Camera-type eye (tissue), 1 donor: ENCODE measurements at places on chromosomes 3 and 15. TPM values are rescaled to one million over a fixed set of nuclear protein-coding genes. Genes with fewer than 3 reads are reported as not detected.

The ZPLD1 gene
- total RNA-seq, result 1.9 TPM

The CILP gene
- 9.2 TPM for total RNA-seq

The GOLGA8H gene
- 1.8 TPM for total RNA-seq

The ITIH1 gene
- not detected for total RNA-seq

The SI gene
- total RNA-seq, result not detected

The SERPINI2 gene
- total RNA-seq, result not detected

The AADAC gene
- total RNA-seq, result not detected

The GOLGA8M gene
- total RNA-seq, result 1.9 TPM

The SLC22A14 gene
- 0.16 TPM for total RNA-seq

The ZNF660 gene
- total RNA-seq, result 21.2 TPM

The SIDT1 gene
- 4.8 TPM for total RNA-seq

The TMA7 gene
- 194 TPM for total RNA-seq

The LSAMP gene
- 52.5 TPM for total RNA-seq

The AADACL2 gene
- 1.3 TPM for total RNA-seq

The SLC28A2 gene
- not detected for total RNA-seq

The ADCY5 gene
- 11.8 TPM for total RNA-seq

The SLC2A2 gene
- not detected for total RNA-seq

The PLA2G4D gene
- total RNA-seq, result not detected

The COL7A1 gene
- total RNA-seq, result 21.8 TPM

The MYO5A gene
- total RNA-seq, result 61.8 TPM

The CYP8B1 gene
- not detected for total RNA-seq

The SLC28A1 gene
- total RNA-seq, result 0.16 TPM

The CPNE4 gene
- total RNA-seq, result 18.1 TPM

The PARP15 gene
- total RNA-seq, result 0.82 TPM

The PRICKLE2 gene
- total RNA-seq, result 126 TPM
